Esophagus squamous epithelium (tissue), 5 donors: ENCODE measurements at places on chromosomes 2 and 18.

DNA sequence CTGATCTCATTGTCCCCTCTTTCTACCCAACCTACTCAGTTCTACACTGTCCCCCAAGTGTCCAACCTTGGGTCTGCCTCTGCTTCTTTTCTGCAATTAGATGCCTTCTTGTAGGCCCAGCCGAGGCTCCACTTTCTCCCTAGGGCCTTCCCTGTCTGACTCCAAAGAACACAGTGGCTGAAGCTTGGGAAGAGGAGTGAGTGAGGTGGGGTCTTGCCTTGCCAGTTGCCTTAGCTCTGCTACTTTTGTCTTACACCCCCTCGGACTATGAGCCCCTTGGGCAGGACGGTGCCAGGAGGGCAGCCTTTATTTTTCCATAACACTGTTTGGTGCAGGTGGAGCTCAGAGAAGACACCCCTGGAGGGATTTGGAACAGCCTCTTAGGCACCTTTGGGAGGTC lies 345.1 kb downstream of the CYP26B1 start:
- DNase-seq = no peak

GRCh38 chr2:232697807-232698110 lies 628 bp downstream of the GIGYF2 start:
- no peak for DNase-seq

GRCh38 chr2:197071790-197072436 lies 145.4 kb upstream of the PGAP1 start:
- DNase-seq = no peak

DNA sequence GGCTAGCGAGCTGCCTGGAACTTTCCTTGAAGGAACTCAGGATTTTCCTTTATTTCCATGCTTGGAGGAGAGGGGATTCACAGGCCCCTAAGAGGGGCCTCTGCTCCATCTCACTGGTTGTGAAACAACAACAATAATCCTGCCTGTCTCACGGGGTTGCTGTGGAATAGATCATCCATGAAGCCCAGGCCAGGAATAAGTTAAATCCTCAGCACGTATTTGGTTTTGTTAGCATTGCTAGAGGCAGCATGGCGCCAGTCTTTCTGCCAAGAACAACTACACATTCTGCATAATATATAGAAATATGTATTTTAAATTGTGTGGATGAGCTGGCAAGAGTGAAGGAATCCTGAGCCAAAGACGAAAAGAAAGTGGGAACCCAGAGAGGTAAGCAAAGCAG lies 80.8 kb upstream of the L3MBTL4 start:
- no peak for DNase-seq

DNA sequence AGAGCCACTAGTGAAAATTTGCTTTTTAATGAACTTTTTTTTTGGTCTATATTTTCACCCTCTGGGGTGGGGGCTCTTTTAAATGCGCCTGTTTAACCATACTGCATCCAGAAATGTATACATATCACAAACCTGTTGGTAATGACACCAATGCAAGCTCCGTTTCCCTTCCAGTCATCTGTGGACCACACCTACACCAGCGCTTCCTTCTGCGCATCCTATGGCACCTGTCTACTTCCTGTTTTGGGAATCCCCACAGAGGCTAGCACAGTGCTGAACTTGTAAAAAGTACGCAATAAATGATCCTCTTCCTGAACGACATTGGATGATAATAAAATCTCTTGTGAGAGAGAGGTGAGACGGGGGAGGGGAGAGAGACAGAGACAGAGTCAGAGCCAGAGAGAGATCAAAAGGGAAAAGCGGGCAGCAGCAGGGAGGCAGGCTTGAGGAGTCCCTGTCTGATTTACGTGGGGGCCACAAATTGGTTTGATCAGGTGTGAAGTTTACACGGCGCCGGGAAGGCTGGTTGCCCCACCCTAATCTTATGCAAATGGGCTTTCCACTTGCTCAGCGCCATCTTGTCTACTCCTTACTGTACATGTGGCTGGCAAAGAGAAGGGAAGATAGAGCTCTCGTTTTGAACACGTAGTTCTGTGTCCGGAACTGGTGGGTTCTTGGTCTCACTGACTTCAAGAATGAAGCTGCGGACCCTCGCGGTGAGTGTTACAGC lies 38.1 kb upstream of the SLC38A11 start:
- DNase-seq = no peak

DNA sequence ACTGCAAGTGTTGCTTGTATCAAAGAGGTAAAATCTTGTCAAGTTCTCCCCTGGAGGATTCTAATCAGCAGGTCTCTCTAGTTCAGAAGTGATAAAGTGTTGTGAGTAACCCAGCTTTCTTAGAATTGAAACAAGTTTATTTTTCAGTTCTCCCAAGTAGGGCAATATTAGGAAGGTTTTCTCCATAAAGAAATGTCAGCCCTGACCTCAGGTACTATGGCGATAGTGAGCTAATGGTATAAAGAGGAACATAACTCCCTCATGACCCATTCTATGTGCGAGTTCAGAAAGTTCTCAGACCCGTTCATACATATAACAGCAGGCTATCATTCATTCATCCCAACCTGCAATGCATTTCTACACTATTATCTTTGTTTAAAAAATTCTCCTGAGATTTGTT lies 421.1 kb upstream of the SETBP1 start:
- no peak for DNase-seq

- DNase-seq = no peak
Measured at GRCh38 chr2:60416221-60417008, 137.0 kb downstream of the BCL11A start.

DNA sequence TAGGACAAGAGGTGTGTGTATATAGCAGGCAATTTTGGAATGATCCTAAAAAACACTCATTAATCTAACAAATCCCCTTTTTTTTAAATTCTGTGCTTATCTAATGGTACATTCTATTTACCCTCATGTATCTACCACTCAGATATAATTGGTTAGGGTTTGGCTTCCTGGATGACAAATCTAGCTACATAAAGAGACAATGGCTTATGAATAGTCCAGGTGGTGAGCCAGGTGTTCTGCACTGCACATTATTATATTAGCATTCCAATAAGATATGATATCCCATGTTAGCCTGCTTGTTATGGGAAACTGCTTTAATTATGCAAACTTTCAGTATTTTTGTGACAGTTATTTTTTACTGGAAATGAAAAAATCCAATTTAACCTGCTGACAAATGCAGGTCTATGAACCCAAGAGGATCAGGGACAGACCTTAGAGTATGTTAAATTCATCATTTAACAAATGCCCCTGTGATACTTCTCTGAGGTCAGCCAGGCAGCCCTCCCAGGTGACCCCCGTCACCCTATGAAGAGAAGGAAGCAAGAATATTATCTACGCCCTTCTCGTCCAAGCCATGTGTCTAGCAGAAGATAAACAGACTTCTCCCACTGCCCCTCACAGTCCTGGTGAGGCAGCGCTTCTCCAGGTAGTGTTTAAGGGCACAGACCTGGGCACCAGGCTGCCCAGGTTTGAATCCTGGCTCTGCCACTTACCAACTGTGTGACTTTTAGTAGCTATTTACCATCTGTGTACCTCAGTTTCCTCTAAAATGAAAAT lies 83.0 kb downstream of the ADD2 start:
- DNase-seq = no peak

DNA sequence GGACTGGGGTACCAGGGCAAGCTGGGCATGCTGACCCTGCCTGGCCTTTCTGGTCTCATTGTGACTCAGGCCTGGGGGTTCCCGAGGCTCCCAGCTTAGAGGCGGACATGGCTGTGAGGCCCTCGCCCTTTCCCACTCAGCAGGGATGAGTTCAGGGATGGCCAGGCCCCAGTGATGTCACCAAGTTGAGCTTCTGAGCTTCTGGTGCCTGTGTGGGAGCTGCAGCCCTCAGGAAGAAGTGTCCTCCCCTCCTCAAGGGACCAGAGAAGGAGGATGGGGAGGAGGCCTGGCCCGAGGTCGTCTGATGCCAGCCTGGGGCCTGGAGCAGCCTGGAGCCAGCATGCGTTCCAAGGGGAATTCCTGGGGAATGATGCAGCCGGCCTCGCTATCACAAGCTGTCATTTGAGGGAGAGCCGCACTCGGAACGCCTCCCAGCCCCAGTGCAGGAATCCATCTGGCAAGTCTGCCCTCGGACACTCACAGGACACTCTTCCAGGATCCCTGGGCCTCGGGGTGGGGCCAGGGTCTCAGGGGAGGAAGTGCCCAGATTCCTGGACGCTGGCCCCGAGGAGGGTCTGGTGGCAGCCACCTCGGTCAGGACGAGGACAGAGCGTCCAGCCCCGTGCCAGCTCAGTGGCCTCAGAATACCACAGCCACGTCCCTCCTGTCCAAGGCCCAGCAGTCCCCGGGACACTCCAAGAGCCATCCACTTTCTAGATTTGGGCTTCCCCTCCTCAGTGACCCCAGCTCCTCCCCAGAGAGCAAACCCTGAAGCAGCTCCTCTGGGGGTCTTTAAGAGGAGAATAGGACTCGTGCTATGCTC lies 61.2 kb upstream of the GPC1 start:
- no peak for DNase-seq

GRCh38 chr2:1847846-1848598 lies 103.7 kb upstream of the PXDN start:
- no peak for DNase-seq

GRCh38 chr2:209681201-209681735 lies 90.4 kb upstream of the UNC80 start:
- DNase-seq = no peak

DNA sequence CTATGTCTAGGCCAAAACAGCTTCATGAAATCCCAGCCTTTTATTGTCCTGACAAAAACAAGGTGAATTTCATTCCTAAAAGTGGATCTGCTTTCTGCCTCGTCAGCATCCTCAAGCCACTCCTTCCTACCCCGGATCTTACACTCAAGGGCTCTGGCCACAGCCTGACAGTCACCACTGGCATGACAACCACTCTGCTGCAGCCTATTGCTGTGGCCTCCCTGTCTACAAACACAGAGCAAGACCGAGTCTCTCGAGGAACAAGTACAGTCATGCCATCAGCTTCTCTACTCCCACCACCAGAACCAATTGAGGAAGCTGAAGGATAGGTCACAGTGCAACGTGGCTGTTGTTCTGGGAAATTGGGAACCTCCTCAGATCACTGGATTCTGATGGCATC lies 106.1 kb downstream of the ICA1L start:
- no peak for DNase-seq

GRCh38 chr18:41121116-41121826 lies 833.8 kb upstream of the PIK3C3 start:
- no peak for DNase-seq

- no peak for DNase-seq
Measured at GRCh38 chr2:148813603-148814065, 61.4 kb upstream of the KIF5C start.

DNA sequence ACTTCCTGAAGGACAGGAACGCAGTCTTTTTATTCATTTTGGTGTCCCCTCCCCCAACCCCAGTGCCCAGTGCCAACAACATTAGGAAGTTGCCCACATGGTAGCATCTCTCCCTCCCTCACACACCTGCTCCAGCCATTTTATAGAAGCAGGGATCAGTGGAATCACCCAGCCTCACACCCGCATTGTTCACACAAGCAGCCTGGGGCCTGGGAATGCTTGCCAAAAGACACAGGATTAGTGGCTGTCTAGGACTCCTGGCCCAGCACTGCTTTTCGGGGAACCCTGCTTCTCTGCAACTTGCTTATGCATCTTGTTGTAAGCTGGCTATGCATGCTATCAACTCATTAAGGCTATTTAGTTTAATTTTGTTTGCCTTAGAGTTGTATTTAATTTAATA lies 17.9 kb downstream of the TMEM37 start:
- no peak for DNase-seq

DNA sequence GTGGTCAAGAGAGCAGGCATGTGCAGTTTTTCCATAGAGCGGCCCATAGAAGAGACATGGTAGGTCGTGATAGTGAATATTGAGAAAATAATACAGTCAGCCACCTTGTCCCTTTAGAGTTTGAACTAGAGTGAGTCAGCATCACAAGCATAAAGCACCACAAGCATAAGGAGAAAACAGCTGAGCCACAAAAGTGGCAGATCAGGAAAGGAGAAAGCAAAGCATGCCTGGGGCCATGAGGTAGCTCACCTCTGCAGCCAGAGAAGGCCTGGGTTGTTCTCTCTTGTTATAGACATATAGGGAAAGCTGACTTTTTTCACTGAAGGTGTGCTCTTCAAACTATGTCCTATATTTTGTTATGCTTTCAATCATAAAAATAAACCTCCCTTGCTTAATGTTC lies 879.0 kb downstream of the DSC3 start:
- DNase-seq = no peak

DNA sequence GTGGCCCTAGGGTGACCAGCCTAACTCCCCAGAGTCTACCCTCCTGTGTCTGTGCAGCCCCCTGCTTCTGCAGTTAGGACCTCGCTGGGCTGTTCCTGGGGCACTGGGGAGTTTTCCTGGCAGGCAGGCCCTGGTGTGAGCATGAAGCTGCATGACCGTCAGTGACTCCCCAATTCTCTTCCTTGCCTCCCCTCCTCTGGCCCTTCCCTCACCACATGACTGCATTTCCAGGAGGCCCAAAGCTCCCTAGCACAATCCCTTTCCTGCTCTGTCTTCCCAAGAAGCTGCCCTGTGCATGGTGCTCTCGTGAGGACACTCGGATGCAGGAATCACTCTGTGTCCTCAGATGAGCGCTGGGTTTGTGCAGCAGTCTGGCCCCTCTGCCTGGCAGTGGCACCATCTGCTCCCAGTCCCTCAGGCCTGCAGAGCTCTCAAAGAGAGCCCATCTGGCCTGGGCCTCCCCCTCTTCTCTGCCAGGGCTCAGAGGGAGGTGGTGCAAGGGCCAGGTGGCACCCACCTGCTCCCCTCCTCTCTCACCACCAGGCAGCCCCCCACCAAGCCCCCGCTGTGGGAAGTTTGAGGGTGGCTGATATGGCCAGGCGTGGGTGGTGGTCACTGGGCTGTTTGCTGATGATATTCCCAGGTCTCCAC lies 125.6 kb upstream of the HS6ST1 start:
- DNase-seq = no peak

GRCh38 chr2:236862961-236863728 lies 222.5 kb upstream of the COPS8 start:
- DNase-seq = no peak
